ENCODE measurements at places on chromosomes 7 and 10.

DNA sequence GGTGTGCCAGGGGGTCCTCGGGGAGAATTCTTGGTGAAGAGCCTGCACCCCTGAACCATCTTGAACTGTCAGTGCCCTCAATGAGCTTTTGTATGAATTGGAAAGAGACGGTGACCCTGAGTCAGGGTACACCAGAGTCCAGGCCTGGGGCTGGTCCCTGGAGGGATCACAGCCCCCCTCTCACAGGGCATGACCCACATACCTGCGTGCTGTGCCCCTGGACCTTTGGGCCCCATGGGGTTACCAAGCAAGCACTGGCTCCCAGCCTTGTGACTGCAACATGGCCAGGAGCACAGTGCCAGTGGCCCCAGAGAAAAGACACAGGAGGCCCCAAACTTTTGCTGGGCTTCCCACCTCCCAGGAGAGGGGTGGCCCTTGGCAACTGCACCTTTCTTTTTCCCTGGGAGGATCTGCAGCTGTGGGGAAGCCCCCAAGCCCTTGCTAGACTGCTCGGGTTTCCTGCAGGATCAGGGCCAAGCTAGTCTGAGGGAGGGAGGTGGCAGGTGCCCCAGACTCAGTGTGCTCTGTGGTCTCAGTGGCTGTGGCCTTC lies 153.5 kb downstream of the ZNF248 start:
- no peak for DNase-seq

DNA sequence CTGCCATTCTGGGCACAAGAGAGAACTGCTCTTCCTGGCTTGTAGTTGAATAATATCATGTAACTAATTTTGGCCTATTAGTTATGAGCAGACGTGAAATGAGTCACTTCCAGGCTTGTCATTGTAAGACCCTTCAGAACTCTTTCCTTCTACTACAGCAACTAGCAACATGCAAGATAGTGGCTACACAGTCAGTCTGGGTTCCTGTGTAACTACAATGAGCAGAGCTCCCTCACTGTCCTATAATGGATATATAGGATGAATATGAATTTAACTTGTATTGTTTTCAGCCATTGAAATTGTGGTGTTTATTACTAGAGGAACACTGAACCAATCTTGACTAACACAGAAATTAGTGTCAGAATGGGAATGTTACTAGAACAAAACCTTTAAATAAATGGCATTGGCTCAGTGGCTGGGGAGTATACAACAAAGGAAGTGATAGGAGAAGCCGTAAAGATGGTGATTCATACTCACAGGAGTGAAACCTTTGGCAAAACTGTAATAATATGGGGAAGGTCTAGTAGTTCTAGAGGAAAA lies 2.9 kb upstream of the MTPN start:
- DNase-seq, result no peak

DNA sequence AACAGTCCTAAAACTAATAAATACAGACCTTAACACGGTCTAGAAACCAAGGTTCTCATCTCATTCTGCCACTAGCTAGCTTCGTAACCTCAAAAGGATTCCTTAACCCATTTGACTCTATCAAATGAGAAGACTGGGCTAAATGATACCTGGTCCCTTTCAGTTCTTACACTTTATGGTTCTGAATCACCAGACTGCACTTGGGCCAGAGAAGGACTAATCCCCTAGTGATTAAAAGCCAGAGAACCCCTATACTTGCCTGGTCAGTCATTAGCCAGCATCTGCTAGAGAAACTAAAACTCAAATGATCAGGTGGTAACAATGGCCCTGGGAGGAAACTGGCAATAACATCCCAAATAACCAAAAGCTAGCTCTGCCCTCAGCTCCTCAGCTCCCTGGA lies 16.8 kb downstream of the TMEM243 start:
- no peak for DNase-seq

DNA sequence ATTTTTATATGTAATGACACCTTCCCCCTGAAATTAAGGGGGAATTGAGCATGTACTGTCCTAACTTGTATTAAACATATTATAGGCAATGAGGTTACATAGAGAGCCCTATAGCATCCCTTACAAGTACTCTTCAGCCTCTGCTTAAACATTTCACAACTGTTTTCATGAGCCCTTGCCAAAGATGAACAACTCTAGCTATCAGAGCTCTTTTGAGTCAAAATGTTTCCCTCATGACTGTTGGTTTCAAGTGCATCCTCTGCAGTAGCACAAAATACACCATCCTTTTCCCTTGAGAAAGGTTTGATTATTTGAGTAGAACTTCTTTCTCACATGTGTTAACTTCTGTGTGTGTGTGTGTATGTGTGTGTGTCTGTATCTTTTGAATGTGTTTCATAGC lies 1157.6 kb upstream of the CELF2 start:
- no peak for DNase-seq

GRCh38 chr7:56290548-56290947 lies 174.3 kb upstream of the NUPR2 start:
- no peak for DNase-seq

GRCh38 chr7:127154101-127154500 lies 98.6 kb downstream of the GRM8 start:
- no peak for DNase-seq

DNA sequence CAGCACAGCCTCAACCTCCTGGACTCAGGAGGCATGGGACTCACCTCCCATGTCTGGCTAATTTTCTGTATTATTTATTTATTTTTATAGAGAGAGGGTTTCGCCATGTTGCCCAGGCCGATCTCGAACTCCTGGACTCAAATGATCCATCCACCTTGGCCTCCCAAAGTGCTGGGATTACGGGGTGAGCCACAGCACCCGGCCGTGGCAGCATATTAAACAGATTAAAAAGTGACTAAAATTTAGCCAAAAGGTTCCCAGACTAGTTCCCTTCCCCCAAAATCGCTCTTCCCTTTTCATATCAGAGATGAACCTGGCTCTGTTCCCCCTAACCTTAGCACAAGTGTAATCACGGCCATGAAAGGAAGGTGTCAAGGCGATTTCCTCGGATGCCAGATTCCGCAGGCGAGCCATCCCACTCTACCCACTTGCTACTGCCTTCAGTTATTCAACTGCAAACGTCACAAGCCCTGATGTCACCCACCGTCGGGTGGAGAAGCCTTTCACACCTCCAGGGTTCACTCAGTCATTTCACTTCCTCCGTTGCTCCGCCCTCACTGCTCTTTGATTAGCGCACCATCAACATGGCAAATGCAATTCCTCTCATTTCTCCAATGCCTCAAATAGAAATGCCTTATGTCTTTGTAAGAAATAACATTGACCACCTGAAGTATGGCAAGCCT lies 104.7 kb upstream of the RHEB start:
- no peak for DNase-seq

DNA sequence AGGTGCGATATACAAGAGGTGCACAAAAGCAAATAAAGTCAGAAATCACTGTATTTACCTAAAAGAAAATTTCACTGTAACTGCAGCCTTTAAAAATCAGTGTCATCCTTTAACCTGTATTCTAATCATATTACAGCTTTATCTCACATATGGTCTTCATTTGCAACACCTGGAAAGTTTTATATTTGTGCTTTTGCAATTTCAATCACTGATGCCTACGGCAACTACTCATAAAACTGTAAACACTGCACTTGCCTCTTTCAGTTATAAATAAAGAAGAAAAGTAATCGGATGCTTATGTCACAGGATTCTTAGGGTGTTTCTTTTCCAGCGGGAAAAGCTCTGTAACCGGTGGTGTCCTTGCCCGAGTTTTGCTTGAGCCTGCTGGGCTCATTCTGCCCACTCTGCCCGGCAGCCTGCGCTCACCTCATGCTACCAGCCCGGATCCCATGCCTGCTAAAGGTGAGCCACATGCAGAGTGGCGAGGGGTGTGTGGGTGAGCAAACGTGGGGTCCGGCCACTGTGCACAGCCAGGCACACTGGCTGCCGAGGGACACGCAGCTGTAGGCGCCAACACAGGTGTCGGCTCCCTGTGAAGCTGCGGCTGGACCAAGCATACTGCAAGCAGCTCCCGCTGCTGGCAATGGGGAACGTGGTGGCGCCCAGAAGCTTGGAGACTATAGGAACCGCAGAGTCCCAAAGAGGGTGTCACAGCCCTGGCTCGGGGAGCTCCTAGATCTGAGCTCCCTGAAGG lies 56.3 kb upstream of the ABCB5 start:
- DNase-seq, result no peak

- no peak for DNase-seq
Measured at GRCh38 chr10:60934215-60935175, 9.5 kb downstream of the RHOBTB1 start.

DNA sequence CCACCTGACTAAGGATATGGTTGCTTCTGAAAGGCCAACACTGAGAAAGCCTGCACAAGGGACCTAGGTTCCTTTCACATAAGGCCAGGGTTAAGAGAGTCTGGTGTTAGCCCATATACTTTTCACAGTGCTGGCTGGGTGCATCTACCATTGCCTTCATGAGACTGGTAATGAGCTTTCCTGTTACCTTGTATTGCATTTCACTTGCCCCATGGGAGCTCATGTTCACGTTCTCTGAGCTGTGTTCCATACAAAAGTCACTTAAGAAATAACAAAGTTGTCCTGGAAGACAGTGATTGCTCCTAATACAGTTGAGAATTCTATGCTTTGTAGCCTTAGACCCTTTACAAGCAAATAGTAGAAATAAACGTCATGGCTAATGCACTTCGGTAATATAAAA lies 337.8 kb upstream of the TEX47 start:
- DNase-seq, result no peak

DNA sequence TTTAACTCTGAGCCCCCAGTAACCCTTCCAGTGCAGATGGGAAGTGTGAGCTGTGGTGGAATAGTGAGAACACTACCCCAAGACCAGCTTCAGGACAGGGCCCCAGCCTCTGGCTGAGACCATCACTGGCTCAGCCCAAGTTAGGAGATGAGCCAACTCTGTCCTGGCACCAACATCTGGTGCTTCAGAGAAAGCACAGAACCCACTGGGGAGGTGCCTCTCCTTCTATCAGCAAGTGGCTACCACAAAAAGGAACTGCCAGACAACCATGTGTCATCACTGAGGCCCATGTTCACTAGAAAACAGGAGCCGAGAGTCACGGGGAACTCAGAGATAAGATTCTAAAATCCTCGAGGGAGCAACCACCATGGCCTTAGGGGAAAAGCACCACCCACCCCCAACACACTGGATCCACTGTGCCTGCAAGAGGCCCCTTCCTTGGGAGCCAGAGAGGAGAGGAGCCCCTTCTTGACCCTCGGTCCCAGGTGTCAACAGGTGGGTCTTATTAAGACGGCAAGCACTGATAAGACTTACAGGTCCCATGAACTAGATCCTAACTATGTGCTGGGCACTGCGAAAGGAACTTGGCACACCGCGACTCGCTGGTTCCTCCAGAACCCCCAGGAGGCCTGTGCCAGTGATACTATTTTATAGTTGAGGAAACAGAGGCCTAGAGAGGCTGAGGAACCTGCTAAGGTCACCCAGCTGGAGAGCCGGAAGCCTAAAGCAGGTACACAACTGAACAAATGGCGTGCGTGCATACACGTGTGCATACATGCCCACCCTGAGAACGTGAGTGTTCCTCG lies 102.7 kb downstream of the FAM53B start:
- DNase-seq, result peak; percentile 44

DNA sequence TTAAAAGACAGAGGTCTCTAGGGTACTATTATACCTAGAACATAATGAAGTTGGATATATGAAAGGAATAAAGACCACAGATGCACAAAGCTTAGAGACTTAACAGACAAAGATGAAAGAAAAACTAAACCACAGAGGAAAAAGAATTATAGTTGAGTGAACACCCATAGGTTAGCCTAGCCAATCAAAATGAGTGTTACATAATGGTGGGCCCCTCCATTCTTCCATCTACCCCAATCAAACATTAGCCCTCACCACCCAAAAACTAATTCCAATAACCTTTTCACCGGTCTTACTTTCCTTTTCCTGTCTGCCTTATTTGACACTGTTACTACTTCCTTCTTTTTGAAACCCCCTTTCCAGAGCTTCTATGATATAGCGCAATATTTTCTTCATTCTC lies 130.1 kb downstream of the ELMO1 start:
- no peak for DNase-seq

DNA sequence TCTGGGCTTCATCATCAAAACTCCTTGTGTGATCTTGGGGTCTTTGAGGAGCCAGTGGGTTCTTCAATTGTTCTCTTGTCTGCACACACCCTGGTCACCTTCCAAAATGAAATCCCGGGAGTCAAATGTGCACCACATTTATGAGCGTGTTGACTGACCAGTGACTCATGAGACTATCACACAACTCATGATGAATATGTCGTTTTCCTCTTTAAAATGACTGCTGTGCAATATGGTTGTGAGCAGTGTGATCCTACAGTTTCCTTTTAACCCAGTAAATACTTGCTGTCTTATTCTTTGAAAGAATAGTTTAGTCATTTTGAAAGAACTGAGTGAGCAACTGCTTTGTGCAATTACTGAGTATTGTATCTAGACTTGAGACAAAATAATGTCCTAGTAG lies 149.2 kb downstream of the DYNC1I1 start:
- DNase-seq, result no peak

DNA sequence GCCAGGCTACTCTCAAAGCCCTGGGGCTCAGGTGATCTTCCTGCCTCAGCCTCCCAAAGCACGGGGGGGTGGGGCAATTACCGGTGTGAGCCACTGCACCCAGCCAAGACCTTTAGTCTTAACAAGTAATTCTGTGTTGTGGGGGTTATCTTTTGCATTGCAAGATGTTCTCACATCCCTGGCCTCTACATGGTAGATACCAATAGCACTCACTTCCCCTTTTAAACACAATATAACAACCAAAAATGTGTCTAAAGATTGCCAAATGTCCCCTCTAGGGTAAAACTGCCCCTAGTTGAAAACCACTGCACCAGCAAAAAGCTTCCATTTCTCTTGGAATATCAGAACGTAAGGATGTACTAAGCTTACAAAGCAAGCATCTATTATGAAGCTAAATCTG lies 225.0 kb downstream of the CTNNA3 start:
- no peak for DNase-seq

DNA sequence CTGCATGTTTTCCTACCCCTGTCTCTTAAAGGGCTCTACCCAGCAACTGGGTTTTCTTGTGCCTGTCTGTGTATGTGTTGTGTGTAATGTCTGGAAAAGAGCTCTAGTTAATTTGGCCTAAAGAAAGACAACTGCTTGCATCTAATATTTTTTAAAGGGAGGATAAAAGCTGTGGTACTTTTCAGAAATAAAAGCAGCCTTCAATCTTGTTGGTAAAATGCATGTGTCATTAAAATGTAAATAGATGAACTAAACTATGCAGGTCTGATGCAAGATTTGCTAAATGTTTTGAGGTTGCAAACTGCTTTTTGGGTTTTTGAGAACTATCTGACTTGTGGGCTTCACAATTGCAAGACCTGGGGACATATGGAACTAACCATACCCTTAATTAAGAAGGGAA lies 445.3 kb downstream of the HTR7 start:
- no peak for DNase-seq

All from activated CD8-positive, alpha-beta memory T cell treated with anti-CD3 and anti-CD28 coated beads, Interleukin-2, amount 50 U/mL, for 4 hours (primary cell).